GM12891 (cell line): ENCODE measurements at places on chromosomes 2 and 18.
A peak's percentile ranks its signal among the peaks of the same experiment; 100 is the strongest.

DNA sequence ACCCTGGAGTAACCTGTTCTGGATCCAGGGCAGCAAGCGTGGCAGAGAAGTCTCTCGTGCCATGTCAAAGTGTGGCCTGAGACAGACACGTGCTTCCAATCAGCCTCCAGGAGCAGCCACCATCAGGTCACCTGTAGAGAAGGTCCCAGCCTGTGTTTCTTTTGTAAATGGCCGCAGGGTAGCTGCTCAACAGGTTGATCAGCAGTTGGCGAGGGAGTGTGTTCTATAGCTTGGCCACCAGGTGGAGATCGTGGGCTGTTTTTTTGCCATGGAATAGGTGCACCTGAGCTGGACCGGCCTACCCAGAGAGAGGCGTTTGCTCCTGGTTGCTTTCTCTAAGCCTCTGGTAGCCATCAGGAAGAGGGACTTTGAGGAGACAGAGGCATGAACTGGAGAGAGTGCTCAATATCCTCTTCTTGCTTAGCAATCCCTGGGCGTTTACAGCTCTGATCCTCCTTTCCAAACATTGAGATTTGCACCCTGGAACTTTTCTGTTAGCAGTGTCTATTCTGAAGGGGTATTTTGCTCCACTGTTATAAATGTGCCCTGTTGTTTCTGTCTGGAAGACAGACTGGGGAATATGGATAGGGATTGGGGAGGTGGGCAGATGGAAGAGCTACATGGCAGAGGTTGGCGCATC lies 34.2 kb upstream of the EN1 start:
- no peak for DNase-seq

DNA sequence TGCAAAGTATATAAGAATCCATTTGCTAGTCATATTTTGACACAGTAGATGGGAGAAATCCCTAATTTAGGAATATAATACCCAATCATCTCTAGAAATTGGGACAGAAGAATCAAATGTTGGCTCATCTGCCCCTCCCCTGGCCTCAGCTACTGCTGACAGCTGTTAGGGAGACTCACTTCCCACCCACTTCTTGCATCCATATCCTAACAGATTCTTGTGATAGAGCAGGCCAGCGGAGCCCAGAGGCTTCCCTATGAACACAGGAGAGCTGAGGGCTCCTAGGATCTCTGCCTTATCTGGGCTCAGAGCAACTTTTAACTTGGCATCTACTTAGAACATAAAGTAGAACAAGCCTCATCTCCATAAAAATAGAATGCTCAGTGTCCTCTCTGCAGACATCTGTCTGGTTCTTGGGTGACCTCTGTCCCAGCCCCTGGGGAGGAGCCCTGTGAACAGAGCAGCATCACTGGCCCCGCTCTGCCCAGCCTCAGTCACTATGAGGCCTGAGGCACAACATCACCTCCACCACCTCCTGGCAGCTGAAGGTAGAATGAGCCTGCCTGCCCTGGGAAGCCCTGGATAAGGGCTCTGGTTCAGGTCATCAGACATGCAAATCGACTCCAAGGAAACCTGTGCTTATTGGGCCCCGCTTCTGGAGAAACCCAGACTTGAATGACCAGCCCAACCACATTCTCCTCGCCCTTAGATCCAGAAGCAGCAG lies 229.7 kb downstream of the ANKRD36B start:
- DNase-seq = no peak

DNA sequence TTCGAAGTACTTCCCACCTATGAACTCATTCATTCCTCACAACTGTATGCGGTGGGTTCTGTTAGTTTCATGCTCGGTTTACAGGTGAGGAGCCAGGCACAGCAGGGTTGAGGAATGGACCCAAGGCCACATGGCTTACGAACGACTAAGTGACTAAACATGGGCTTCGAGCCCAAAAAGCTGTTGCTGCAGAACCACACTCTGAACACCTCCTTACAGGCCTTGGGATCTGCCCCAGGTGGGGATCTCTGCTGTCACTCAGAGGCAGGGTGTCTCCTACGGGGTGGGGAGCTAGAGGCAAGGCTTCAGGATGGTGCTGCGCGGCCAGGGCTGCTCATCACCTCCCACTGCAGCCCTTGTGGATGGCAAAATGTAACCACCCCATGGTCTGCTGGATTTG lies 80.9 kb downstream of the TSHZ1 start:
- no peak for DNase-seq

- DNase-seq = no peak
Measured at GRCh38 chr2:165839610-165840009, 45.6 kb upstream of the GALNT3 start.

DNA sequence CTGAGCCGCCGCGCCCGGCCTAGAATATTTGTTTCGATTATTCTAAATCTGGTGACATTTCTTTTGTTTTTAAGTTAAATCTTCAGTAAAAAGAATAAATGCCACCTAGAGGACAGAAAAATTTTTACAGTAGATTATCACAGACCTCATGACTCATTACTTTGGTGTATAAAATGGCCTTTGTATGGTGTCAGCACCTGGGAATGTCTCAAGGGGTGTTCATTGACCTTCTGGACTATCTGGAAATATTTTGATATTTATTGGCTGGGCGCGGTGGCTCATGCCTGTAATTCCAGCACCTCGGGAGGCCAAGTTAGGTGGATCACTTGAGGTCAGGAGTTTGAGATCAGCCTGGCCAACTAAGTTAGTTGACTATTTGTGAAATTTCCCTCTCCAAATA lies 30.3 kb upstream of the SLC30A6 start:
- peak; percentile 8 for DNase-seq

GRCh38 chr2:122414902-122415301 lies 659.5 kb downstream of the TSN start:
- no peak for DNase-seq

- DNase-seq = no peak
Measured at GRCh38 chr18:2102022-2102421, 469.3 kb downstream of the METTL4 start.

DNA sequence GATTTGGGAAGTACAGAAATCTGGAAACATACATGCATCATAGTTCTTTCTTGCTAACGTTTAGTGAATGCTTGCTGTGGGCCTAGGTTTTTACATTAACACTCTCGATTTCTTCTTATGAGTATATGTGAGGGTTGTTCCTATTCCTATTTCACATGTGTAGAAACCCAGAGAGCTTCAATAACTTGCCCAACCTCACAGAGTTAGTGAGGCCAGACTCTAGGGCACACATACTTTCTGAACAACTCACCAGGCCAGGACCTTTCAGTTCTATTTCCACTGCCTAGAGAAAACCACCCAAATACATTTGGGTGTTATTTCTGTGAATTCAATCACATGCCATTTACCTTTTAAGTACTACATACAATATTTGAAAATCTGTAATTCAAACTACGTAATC lies 8.2 kb upstream of the KCTD1 start:
- DNase-seq = no peak

- no peak for DNase-seq
Measured at GRCh38 chr2:231409776-231410175, 14.3 kb downstream of the B3GNT7 start.
